HepG2 (cell line): ENCODE measurements at places on chromosomes 12 and 14.

DNA sequence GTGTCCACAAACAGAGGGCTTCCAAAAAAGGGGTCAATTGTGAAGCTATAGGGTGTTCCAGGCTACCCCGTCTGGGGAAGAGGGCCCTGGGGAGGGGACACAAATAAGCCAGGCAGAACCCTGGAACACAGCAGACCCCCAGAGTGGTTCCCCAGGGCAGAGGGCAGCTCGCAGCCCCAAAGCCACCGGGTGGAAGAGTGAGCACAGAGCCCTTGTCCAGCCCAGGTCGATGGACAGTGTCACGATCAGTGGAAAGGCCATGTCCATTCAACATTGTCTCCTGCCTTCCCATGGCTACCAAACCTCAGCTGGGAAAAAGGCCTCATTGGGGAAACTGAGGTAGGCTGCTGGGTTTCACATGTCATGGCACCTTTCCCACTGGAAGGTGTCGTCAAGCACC is 131.4 kb downstream of the DICER1 start:
- no peak for DNase-seq

- DNase-seq: no peak
Measured at GRCh38 chr12:116933091-116933490, 22.3 kb downstream of the FBXW8 start.

DNA sequence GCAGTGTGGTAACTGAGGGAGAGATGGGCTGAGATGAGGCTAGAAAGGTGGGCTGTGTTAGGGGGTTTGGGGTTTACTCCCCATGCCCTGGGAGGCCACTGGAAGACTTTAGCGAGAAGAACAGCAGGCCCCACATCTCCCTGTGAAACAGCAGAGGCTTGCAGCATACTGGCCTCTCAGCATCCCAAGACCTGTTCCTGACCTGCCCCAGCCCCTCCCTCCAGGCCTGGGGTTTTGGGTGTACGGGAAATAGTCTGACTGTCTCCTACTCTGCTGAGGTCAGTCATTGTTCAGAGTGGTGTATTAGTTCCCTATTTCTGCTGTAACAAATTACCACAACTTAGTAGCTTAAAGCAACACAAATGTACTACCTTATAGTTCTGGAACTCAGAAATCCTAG is 103.5 kb upstream of the HIF1A start:
- DNase-seq: no peak

GRCh38 chr14:42814817-42815216 is 1208.1 kb downstream of the LRFN5 start:
- DNase-seq: no peak

DNA sequence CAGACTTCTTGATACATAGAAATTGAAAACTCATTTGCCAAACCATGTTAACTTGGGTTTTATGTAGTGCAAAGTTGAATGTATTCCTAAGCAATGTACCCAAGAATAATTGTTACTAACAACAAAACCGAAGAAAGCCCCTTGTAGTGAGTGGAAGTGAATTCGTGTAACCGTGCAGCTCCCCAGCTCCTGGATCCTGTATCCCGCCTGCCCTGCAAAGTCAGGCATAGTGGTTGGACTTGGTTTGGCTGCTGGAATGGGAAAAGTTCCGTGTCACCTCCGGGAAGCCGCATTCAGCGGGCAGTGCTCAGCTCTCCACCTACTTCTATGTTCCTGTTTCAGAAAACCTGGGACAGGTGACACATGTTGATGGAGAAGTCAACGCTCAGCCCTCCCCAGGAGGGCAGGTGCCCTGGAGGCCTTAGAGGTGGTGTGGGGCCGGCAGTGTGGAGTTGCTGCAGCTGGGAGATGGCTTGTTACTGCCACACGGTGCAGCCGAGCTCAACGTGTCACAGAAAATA is 29.2 kb upstream of the C14orf180 start:
- no peak for DNase-seq

- no peak for DNase-seq
Measured at GRCh38 chr12:126432780-126433179, 1367.5 kb downstream of the AACS start.

DNA sequence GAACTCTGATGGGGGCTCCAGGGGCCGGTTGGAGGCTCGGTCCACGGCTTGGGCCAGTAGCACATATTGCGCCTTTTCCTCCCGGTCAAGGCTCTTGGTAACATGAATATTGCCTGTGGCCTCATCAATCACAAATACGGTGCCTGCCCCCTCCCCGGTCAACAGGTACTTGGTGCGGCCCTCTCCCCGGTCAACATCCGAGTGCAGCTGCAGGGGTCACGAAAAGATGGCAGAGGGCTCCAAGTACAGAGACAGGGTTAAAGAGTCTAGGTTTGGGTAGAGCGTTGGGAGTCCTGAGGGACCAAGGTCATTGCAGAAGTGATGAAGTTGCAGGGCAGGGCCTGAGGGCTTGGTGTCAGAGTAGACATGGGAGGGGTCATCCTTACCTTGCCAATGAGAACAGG is 2.2 kb downstream of the CDH24 start:
- no peak for DNase-seq

DNA sequence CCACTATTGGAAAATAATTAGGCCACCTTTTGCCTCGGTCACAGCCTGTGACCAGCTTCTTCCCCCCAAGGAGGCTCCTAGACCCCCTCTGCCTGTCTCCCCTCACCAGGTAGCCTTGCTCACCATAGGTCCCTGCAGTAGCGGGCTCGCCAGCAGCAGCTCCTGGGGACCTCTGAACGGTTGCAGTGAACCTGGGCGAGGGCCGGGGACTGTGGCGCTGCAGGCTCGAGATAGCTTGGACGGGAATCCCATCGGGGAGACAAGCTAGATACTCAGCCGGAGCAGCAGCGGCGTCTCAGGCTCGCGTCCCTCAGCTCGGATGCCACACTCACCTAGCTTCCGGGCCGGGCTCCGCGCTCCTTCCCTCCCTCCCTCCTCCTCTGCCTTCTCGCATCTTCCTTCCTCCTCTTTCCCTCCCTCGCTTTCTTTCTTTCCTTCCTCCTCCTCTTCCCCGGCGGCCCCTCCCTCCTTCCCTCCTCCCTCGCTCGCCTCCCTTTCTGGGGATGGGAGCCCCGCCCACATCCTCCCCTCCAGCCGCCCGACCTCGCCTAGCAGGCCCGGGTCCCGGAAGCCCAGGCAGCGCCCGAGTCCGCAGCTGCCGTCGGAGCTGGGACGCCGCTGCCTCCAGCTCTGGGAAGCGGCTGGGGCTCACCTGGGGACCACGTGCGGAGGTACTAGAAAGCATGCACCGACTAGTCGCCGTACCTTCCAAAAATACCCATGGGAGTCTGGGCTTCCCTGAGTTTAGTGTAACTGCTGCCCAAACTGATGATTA is at the start of gene BMP4:
Gene BMP4 (minus strand): TSS at position 399 of the 775 bp plus-strand sequence. CDS start 4,603 bp downstream, outside the sequence.
- peak; percentile 82 for DNase-seq

- DNase-seq: peak; percentile 80
Measured at GRCh38 chr14:102540315-102541028, 30.9 kb upstream of the ANKRD9 start.

DNA sequence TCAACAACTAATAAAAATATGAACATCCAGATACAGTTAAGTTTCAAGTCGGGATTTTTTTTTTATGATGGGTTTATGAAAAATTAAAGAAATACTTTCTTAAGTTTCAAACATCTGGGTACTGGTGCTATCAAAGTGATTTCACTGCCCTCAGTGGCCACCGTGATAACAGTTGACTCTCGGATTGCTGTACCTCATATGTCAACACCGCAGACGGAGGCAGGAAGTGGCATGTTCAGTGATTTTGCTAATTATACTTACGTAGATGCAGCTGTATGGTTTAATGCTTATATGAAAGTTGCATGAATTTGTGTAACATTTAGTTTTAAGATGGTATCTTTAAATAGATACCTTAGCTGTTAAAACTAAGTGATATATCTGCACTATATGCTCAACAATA is 20.8 kb upstream of the FBLN5 start:
- no peak for DNase-seq

GRCh38 chr14:61064856-61065255 is 83.8 kb downstream of the SLC38A6 start:
- no peak for DNase-seq

DNA sequence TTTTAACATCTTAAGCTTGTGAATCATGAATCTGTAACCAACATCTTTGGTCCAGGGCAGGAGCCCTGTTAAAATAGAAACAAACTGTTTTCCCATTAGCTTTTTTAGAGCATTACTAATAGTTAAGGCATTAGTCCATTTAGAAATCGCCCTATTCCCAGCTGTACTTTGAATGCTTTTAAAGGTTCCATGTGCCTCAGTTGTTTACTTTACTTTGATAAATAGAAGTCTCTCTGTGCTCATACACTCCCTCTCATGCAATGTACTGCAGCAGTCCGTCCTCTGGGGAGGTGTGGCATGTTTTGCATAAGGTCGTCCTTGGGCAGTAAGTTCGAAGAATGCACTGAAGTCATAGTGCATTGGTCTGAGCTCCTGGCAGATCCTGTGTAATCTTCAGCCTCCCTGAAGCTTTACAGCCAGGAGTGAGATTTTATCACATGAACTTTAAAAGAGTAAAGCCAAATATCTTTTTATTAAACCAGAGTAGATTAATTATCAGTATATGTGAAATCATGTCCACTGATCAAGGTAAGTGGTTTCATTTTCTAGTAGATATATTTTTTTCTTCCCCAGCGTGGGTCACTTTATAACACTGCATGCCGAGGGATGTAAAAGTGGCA is 134.7 kb downstream of the FGD4 start:
- DNase-seq: peak; percentile 94

GRCh38 chr14:61620130-61620946 is 75.0 kb upstream of the HIF1A start:
- DNase-seq: peak; percentile 32

- DNase-seq: no peak
Measured at GRCh38 chr12:11969437-11970154, 101.1 kb upstream of the BCL2L14 start.

DNA sequence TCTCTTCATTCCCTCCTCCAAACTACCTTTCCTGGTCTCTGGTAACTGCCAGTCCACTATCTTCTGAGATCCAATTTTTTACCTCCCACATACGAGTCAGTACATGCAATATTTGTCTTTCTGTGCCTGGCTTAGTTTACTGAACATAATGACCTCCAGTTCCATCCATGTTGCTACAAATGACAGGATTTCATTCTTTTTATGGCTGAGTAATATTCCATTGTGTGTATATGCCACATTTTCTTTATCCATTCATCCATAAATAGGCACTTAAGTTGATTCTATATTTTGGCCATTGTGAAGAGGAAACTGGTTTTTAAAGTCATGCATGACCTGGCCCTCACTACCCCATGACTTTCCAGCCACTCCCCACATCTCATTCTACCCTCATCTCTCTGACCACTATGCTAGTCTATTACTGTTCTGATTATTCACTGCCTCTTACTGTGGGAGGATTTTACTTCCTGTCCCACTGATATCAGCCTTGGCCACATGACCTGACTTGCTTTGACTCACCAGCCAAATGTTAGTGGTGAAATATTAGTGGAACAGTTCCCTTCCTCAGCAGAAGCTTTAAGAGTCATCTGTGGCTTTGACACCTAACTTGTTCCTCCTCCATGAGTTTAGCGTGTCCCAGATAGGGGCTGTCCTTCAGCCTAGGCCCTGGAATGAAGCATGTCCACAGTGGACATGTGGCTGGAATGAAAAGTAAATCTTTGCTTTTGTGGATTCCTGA is 52.2 kb downstream of the GOLGA5 start:
- no peak for DNase-seq

GRCh38 chr12:92340441-92341064 is 194.9 kb upstream of the BTG1 start:
- DNase-seq: no peak

GRCh38 chr12:116852303-116852702 is 28.9 kb downstream of the HRK start:
- DNase-seq: no peak

GRCh38 chr14:22556021-22556989 is 32.7 kb downstream of the DAD1 start:
- DNase-seq: no peak

DNA sequence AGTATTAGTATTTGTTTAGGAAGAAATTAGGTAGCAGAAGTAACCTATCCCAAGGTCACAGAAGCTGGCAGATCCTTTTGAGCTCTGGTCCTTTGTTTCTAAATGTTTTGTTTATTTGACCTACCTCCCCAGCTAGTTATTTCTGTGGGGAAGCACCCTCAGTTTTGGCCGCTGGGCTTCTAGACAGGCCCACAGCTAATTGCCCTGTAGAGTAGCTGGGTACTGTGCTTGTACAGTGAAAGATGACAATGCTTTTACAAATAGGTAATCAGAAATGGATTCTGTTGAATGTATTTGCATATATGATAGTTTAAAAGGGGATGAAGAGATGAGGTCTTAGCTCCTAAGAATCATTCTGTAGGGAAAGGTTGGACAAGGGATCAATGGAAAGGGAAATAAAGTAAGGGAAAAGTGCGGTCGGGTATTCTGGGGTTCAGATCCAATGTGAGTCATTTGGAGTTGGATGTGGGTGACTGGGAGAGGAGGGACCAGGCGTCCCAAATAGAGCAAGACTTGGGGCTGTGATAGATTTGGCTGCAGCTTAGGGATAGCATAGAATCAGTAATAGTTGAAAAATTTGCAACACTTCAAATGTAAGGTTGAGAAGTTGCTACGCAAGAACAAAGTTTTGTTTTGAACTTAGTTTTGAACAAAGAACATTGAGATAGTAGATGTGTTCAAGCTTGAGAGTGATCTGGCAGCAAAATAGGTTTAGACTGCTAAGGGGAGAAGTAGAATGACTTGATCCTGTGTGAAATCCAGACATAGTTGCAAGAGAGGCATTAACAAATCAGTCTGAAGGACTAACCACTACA is 3.6 kb downstream of the NUDT4 start:
- no peak for DNase-seq

GRCh38 chr14:48563489-48563888 is 888.1 kb upstream of the MDGA2 start:
- no peak for DNase-seq

- no peak for DNase-seq
Measured at GRCh38 chr14:103031956-103032355, 25.4 kb downstream of the CDC42BPB start.

GRCh38 chr12:33439587-33440011 is at the start of gene SYT10:
SYT10 (minus strand) TSS chr12:33439819; CDS start chr12:33439522, 297 bp downstream.
- DNase-seq: no peak

DNA sequence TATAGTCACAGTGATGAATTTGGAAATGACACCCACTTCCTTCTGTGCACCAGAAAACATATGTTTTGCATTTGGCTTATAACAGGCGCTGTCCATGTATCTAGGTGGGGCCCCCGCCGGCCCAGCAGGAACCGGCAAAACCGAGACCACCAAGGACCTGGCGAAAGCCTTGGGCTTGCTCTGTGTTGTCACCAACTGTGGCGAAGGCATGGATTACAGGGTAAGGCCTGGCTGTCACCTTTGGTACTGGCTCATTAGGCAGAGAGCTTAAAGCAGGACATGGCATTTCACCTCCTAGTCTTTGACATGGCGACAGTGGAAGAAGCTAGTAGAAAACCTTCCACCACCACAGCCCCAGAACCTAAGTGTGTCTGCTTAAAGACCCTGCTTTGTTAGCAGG is 85.8 kb downstream of the DNAH10 start:
- DNase-seq: no peak

GRCh38 chr12:38162708-38163441 is 153.7 kb upstream of the ALG10B start:
- DNase-seq: no peak
